ENCODE measurements at places on chromosomes 3 and 15.

DNA sequence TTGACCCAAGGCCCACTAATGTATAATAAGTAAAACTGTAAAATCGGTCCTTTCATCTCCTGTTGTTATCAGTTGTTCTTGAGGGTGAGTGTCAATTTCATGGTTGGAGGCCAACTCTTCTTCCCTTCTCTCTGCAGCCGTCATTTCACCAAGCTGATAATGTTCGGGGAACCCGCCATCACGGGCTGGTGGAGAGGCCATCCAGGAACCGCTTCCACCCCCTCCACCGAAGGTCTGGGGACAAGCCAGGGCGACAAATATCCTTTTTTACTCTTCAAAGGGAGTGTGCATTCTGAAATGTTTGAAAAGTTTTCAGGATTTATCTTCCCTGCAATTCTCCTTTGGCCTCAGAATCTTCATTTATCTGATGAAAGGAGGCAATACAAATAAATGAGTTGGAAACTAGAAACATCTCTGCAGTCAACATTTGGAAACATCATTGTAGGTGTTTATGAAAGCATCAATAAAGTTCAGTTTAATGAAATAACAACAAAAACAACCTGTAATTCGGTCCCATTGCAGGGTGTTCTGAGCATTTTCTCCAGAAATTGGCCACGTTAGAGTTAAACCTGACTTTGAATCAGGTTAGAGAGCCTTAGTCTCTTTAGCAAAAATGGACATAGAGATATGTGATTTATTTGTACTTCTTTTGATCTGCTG, 63.9 kb downstream of the CRTC3 start:
- DNase-seq = no peak

GRCh38 chr3:72092778-72093177, 307.8 kb upstream of the PROK2 start:
- DNase-seq = no peak

DNA sequence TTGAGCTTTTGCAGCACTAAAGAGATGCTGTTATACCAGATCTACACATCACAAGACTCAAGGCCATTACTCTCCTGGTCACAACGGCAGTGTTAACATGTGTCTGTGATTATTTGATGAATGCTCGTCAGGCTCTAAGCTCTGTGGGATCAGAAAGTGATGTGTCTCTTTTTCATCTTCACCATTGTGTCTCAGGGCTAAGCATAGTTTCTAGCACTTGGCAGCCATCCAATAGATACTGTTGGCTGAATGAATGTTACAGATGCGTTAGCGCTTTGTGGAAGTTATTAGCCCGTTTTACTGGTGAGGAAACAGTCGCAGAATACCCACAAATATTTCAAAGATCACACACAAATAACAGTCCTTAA, 1.2 kb upstream of the FAM81A start:
- DNase-seq = no peak

GRCh38 chr3:136856665-136857064, 5.3 kb upstream of the NCK1 start:
- no peak for DNase-seq

DNA sequence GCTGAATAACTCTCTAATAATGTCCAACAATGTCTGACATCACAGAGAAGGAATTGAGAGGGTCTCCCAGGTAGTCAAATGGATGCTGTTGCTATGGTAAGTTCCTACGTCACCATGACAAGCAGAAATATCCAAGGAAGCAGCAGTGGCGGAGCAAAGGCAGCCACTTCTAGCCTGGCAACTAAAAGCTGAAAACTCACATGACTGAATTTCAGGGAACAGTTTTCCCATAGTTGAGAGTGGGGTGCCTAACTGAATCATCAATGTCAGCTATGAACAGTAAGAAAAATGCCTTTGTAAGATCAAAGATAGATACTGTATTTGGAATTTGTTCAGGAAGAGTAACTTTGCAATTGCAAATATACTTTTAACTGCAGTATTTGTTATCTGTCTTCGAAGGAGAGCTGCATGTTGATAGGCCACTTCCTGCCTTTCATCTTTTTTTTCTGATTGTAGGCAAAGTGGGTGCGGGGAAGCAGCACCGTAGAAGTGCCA, 161.7 kb downstream of the BBX start:
- no peak for DNase-seq

GRCh38 chr3:181267312-181267711, 277.8 kb upstream of the DNAJC19 start:
- DNase-seq = no peak

DNA sequence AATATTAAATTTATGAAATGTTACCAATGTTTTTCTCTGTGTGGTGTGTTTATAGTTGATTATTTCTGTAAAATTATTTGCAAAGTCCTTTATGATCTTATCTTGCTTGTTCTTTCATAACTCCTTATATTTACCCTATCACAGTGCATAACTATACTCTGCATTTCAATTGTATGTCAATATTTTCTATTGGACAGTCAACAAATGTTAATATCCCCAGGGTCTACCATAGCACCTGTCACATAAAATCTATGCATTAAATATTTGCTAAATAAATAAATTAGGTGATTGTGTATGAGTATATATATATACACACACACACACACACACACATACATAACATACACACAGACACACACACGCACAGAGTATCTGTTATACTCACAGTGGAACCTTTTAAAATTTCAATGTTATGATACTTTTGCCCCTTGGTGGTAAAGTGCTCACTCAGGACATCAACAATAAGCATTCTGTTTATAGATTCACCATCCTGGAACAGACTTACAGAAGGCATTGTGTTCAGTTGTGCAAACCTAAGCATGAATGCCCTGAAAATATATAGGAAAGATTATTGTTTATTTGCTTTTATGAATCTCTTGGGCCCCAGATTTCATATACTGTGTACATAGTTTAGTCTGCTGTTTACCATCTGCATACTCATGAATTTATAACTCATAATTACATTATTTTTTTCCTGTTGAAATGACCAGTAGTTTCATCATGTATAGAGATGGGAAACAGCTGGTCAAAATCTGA, 443.7 kb downstream of the EPHA6 start:
- DNase-seq = no peak

- DNase-seq = no peak
These were observed 58.4 kb downstream of the CAPN7 start for GRCh38 chr3:15264486-15264885.

DNA sequence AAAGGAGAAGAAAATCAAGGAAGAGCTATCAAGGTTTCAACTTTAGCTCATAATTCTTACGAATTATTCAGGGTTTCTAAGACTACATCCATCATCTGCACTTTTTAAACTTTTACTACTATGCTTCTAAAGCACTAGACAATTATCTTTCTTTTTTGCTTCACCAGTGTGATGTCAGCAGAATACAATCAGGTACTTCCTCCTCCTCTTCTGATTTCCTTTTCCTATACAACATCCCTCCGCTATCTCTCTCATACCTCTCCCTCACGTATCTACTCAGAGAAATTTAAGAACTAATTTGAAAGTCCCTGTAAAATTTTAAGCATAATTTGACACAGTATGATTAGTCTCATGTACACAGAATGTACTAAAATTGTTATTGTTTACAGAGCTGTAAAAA, 47.3 kb upstream of the USP50 start:
- no peak for DNase-seq

- no peak for DNase-seq
These were observed 33.7 kb downstream of the THRB start for GRCh38 chr3:24460974-24461373.

DNA sequence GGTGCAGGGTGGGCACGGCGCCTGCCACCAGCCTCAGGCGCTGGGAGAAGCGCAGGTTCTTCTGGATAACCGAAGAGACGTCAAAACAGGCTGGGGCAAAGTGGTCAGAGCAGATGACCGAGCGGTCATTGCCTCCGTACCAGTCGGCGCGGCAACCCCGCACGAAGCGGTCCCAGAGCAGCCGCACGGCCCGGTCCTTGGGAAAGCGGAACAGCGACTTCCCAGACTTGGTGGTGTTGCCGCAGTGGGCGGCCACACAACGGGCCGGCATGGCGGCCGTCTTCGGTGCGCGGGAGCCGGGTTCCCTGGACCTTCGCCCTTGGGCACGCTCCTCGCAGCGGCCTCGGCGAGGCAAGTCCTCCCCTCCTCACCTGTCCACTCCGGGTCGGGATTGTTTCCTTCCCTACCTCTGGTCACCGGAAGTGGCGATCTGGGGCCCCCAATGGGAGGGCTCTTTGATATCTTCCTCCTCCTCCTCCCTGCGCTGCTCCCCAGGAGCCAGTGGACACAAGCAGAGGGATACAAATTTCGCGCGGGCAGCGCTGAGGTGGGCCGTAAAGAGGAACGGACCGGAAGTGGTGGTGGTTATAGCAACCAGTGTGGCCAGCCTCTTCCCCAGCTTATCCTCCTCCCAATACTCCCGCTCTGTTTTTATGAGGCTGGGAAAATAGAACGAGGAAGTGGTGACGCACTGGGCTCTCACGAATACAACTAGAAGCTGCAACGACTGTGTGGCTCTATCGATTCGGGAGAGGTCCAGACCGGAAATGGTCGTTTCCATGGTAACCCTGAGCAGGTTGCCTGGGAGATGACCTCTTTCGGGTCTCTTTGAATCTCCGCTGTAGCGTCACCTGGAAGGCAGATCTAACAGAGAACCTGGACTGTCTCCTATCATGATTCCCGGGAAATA, at the start of the genes LRRC49 and THAP10:
Gene LRRC49, plus strand, starts transcription at position 825 of the 910 bp plus-strand sequence. Its CDS starts 69 bp downstream, at position 894.
Gene THAP10, minus strand, starts transcription at position 432 of the 910 bp plus-strand sequence. Its CDS starts 161 bp downstream, at position 271.
- DNase-seq = peak; percentile 73

GRCh38 chr3:100506355-100506754, 13.9 kb downstream of the TMEM45A start:
- DNase-seq = no peak

DNA sequence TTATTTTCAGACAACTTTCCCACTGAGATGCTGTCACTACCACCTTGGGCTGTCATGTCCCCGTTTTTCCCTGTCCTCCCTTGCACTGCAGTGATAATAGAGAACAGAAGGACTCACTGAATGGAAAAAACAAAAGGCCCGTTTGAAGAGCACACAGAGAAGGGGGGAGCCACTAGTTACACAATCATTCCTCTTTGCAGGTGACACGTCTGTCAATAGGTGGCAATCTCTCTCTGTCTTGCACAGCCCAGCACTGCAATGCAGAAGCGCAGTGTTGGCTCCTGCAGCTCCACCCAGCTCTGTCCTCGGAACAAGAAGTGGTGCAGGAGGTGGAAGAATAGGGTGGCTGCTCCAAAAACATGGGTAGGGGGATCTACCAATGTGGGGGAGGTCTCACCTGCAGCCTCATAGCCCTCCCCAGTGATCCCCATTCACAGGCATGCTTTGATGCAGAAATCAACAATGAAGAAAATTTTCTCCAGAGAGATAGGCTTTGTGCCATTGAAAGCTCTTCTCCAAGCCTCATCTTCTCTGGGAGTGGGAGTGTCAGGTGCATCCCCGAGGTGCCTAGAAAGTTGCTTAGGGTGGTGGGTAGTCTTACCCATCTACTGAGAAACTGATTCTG, 31.8 kb downstream of the FSTL1 start:
- peak; percentile 50 for DNase-seq
